Stimulated activated CD4-positive, alpha-beta T cell treated with anti-CD3 and anti-CD28 coated beads, Interleukin-1b, Interleukin-23, amount 100 ng/mL, for 1 hour (primary cell): ENCODE measurements at places on chromosomes 6 and 20.

GRCh38 chr6:78867020-78867369 lies 356 bp upstream of the IRAK1BP1 start:
- no peak for DNase-seq

- no peak for DNase-seq
Observed at GRCh38 chr20:9051508-9051907, 17.4 kb upstream of the PLCB4 start.

- DNase-seq, result no peak
Observed at GRCh38 chr20:62624325-62624690, 18.0 kb upstream of the SLCO4A1 start.

- DNase-seq, result no peak
Observed at GRCh38 chr20:6142348-6142993, 19.6 kb upstream of the FERMT1 start.

DNA sequence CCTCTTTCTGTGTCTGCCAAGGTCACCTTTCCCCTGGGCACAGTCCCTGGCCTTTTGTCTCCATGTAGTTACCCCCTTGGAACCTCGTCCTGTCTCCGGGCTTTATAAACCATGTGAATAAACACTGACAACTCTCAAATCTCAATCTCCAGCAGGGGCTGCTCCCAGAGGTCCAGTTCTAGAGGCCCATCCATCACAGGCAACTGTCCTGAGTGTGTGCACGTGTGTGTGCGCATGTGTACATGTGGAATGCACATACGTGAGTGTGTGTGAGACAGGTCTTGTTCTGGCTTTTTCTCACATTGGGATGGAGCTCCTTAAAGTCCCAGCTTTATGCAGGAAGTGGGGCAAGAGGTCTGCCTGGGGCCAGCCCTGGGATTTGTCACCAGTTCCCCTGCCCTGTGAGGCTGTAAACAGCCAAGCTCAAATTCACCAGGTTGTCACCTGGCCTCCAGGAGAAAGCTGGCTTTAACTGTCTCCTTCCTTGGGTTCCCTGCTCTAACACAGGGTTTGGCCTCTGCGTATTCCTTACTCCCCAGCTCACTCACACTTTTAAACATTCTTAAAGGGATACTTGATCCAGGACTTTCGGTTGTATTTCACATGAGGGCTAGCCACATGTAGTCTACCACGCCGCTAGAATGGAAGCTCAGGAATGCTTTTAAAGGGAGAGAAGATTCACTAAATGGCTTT lies 42.7 kb downstream of the RAMACL start:
- no peak for DNase-seq

DNA sequence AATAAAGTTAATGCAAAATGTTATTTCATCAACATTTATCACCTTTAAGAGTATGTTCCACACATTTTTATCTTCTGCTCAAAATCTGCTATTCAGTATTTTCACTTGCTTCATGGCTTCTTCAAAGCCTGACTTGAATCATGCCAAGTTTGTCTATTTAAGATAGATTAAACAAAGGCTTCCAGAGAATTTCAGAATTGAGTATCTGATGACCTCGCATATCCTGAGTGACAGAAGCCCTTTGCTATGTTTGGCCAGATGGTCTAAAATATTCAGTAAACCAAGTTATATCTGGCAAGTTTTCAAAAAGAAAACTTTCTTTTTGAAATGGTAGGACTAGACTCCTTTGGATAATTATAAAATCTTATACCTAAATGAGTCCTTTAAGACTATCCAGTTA lies 348.9 kb upstream of the KCNQ5 start:
- DNase-seq, result no peak

- DNase-seq, result no peak
Observed at GRCh38 chr6:45474376-45474775, 96.6 kb upstream of the SUPT3H start.

DNA sequence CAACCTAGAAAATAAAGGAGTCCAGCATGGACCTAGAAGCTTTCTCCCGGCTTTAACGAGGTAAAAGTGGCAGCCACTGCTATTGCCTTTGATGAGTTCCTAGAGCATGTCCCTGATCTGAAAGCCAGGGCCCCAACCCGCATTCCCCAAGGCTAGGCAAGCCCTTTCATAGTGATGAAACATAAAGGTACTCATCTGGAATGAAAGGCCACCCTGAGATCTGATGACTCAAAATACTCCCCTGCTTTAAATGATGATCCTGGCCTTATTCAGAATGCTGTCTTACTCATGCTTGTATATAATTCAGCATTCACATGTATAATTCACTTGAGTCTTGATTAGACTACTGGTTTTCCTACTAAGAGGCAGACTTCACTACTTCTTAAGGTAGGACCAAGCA lies 21.3 kb downstream of the TTPAL start:
- DNase-seq, result no peak

- no peak for DNase-seq
Observed at GRCh38 chr20:51249215-51249614, 226.3 kb upstream of the KCNG1 start.

DNA sequence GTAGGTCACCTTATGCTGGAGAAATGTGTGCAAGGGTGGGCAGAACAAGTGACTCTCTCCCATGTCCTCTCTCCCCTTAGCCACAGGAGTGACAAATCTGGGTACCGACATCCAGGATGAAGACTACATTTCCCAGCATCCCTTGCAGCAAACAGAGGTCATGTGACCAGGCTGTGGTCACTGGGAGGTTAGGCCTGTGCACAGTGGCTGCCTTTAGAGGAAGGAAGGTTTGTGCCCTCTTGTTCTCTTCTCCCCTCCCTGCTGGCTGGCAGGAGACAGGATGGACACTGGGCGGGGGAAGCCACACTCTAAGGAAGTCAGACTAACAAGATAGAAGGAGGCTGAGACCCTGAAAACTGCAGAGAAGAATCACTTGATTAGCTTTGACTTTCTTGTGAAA lies 360.2 kb downstream of the PREX1 start:
- DNase-seq, result no peak

DNA sequence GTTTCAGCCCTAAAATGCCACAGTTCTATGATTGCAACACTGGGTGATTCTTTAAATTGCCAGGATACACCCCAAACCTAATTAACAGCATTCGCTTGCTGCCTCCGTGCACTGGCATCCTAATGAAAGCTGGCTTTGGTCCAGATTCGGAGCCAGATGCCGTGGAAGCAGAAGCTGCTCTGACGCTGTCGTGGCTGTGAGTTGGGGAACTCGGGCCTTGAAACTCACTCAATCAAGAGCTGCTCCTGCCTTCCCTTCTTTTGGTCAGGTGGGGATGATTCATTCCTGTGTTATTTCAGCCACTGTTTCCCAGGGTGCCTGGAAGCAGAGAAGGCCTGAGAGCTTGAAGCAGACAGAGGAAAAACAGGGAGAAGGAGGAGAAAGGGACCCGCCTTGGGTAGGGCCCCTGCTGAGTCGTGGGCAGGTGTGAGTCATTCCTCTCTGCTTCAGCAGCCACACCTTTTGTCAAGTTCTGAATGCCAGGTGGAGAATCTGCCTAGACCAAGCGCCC lies 36.2 kb upstream of the DSP start:
- DNase-seq, result no peak

- no peak for DNase-seq
Observed at GRCh38 chr20:18057101-18057993, at the start of gene OVOL2. OVOL2 (minus strand) TSS chr20:18057916; CDS start chr20:18057634, 282 bp downstream.
